Upper lobe of right lung (tissue), 1 donor: ENCODE measurements at places on chromosomes 13 and 19. TPM values are rescaled to one million over a fixed set of nuclear protein-coding genes. Genes with fewer than 3 reads are reported as not detected.

Gene IFNL1
- not detected for total RNA-seq

Gene FAM124A
- 3.9 TPM for total RNA-seq

Gene B3GNT8
- 31.3 TPM for total RNA-seq

Gene VSTM2B
- total RNA-seq: not detected

Gene COL4A1
- total RNA-seq: 242 TPM

DNA sequence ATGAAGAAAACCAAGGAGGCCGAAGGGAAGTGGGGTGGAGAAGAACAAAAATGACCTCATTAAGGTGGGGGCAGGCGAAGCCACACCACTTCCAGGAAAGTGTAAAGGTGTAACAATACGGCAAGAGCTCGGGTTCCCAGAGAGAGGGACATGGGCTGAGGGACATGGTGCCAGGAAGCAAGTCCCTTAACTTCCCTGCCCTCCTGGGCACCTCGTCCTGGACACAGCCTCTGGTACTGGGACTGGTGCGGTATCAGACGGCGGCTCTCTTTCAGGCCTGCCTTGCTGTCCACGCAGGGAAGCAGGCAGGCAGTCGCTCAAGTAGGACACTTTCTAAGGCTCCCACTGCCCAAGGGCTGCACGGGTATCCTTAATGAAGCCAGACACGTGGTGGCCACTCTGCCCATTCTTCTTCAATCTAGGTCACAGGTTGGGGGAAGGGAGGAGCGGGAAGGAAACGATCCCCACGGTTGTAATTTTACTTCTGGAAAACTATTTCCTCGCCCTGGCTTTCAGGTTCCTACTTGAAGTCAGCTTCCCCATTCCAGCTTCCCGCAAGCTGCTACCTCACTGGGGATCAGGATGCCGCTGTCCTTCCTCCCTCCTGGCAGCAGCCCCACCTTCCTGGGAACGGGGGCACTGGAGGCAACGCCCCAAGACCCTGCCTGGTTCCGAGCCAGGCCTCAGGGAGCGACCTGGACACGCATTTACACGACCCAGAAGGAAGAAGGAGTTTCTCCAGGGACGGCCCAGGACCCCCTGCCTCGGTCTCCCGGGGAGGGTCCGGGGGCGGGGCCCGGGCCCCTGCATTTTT, 1.2 kb downstream of the AP3D1 start:
- DNase-seq: no peak

GRCh38 chr19:49020931-49021895, 2.9 kb downstream of the CGB3 start:
- H3K36me3 ChIP-seq: no peaks in the 10 kb centered on the region
- peaks cover 26% of the 10 kb centered on the region for H3K4me1 ChIP-seq
- H3K27me3 ChIP-seq: no peaks in the 10 kb centered on the region
- no peak overlapping the region for H3K4me3 ChIP-seq

- no peak overlapping the region for H3K27ac ChIP-seq
- no peak overlapping the region for H3K4me3 ChIP-seq
- no peaks in the 10 kb centered on the region for H3K36me3 ChIP-seq
Observed at GRCh38 chr19:411723-412355, 2.9 kb upstream of the C2CD4C start.

Gene ZNF98
- not detected for total RNA-seq

- no peaks in the 10 kb centered on the region for H3K36me3 ChIP-seq
- DNase-seq: no peak
- no peaks in the 10 kb centered on the region for H3K4me1 ChIP-seq
- no peak overlapping the region for H3K4me3 ChIP-seq
- H3K27me3 ChIP-seq: no peaks in the 10 kb centered on the region
Observed at GRCh38 chr13:20340136-20340758, 108.1 kb upstream of the GJB6 start.

Gene ZNF557
- 11.1 TPM for total RNA-seq

- no peak for DNase-seq
- H3K27me3 ChIP-seq: peaks cover 17% of the 10 kb centered on the region
- H3K4me1 ChIP-seq: no peaks in the 10 kb centered on the region
- H3K27ac ChIP-seq: no peak overlapping the region
- no peaks in the 10 kb centered on the region for H3K36me3 ChIP-seq
Observed at GRCh38 chr13:30043631-30043925, 193.2 kb upstream of the UBL3 start.

Gene TTYH1
- not detected for total RNA-seq

DNA sequence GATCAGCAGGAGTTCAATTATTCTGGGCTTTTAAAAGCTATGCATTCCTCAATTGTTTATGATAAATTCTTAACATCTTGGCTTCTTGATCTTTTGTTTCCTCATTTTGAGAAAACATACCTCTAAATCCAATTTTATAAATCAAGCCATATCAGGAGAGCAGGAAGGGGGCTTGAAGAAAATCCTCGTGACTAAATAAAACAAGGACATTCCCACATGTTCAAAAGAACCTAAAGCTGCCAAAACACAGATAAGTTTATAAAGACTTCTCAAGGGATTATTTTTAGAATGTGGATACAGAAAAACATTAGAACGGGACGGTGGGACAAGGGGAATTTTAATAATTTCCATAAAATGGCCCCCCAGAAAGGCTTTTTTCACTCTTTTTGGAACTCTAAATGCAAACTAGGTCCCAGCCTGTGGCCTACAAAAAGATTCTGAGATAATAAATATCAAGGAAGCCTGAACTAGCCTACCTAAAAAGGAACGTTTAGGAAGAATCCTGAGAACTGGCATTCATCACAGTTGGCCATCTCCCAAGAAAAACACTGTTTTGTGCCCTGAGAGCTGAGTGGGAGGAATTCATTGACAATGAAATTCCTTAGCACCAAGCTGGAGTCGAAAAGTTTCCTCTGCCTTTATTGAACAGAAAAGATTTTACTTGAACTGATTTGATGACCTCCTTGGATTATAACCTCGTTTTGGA, 30.1 kb downstream of the ZAR1L start:
- H3K36me3 ChIP-seq: peaks cover 29% of the 10 kb centered on the region
- H3K4me1 ChIP-seq: peaks cover 13% of the 10 kb centered on the region
- DNase-seq: no peak
- no peaks in the 10 kb centered on the region for H3K27me3 ChIP-seq
- peak overlapping the region; percentile 27 for H3K27ac ChIP-seq
- H3K4me3 ChIP-seq: no peak overlapping the region

Gene SOHLH2
- total RNA-seq: not detected
